ENCODE measurements at places on chromosomes 12 and 14.

DNA sequence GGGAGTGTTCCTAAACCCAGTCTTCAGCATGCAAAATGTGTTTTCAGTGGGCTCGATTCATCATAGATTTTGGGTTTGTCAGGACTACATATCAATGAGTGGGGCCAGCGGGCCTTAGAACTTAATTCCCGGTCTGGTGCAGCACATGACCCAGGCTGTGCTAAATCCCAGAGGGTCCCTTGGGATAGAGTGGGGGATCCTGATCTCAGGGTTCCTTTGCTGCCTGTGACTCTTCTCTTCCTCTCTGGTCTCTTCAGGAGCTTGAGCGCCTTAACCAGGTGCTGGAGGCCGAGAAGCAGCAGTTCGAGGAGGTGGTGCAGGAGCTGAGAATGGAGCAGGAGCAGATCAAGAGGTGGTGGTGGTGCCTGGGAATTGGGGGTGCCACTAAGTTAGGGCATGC, 37.5 kb downstream of the PLEKHD1 start:
- DNase-seq = no peak

GRCh38 chr12:62192903-62193250, 67.3 kb upstream of the USP15 start:
- DNase-seq = no peak

DNA sequence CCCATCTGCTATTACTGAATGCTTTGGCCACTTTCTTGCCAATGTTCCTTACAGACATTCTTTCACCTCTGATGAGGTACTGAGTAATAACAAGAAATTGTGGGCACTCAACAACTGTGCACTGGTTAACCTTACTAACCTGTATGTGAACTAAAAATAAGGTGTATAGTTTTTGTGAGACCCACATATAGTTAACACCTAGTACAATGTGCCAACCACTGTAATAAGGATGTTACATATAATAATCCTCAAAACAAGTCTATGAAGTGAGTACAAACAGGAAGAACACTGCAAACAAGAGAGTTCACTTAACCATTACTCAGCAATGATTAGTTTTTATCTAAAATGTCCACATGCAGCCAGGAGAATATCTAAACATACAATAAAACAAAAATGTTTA, 4.5 kb downstream of the DDHD1 start:
- DNase-seq = no peak

- DNase-seq = no peak
These were observed 66.4 kb upstream of the ARHGAP5 start for GRCh38 chr14:32010604-32011125.

DNA sequence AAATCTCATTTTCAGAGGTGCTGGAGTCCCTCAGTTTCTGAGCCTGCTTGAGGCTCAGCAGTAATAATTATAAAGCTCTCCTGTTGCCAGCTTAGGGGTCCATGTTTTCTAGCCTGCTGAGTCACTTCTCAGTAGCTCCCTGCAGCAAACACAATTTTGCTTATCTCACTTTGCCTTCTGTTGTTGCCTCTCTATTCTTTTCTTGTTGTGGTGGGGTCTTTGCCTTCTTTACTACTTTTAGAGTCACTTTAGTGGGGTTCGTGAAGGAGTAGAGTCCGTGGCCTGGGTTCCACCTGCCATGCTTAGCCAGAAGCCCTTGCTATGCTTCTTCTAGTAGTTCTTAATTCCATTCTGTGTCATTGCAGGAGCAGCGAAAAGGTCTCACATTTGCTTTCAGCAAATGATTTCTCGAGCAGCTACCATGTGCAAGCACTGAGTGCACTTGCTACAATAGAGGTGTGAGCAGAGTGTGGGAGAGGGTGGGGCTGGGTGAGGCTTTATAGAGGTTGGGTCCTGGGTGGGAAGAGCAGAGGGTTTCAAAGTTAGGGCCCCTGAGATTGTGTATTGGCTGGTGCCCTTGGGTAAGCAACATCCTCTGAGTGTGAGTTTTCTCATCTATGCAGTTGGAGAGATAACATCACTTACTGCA, 114.3 kb downstream of the ADCK1 start:
- DNase-seq = no peak

DNA sequence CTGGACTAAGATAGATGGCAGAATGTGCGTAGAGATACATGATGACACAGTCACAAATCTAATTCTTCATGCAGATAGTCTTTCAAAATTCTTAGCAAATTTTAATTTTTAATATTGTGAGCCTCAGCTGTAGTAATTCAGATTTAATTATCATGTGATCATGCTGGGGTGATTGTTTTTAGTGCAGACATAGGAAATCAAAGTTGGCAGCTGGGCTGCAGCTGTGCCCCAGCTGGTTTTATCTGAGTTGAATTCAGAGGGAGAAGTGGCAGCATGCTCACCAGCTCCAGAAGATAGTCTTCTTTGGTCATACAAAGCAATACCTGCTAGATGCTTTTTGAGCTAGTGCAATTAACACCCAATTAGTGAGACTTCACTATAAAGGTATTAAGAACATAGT, 292.9 kb downstream of the RAD51B start:
- DNase-seq = no peak

DNA sequence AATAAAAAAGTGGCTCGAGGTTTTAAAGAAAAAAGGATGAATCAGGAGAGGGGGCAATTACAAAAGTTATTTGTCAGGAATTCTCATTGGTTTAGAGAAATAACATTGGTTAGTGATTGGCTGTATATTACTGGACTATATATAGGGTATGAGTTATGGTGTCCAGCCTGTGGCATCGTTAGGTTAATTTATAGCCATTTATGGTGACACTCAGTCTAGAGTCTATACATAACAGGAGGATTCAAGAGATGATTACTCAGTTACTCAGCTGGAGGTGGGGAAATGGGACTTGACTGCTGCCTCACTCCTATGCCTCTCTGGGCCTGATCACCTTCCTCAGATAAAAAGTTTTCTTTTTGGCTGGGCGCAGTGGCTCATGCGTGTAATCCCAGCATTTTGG, 25.6 kb upstream of the NFYB start:
- no peak for DNase-seq

- DNase-seq = no peak
These were observed 12.6 kb upstream of the FAIM2 start for GRCh38 chr12:49916129-49916919.
